RCC 7860 (cell line): ENCODE measurements at places on chromosomes 11 and 22.

- DNase-seq = no peak
These were observed 62.0 kb upstream of the YPEL1 start for GRCh38 chr22:21797444-21798221.

DNA sequence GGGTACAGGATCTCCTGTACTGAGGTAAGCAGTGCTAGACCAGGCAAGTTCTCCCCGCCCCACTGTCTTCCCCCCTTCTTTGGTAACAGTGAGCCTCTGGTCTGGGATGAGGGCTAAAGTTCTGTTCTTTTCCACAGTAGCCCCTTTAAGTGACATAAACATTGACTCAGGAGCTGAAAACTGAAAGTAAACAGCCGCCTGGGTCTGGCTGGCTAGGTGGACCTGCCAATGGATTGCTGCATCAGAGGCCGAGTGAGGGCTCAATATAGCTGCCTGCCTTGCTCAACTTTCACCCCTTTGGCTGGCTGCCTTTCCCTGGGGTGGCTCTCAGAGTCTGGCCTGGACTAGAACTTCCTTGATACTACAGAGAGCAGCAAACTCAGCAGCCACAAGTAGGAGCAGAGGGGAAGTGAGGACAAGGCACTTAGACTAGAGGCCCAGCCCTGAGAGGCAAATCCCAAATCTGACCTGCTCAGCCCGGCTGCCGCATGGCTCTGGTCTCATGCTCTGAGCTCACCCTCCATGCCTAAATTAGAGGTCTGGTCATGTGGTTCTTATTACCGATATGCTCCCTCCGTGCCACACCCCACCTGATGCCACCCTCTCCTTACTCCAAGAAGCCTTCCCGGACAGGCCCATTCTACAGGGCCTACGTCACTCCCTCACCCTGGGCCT is 9.6 kb upstream of the UCP3 start:
- no peak for DNase-seq

GRCh38 chr22:36191106-36191836 is 10.3 kb downstream of the APOL4 start:
- DNase-seq = no peak

DNA sequence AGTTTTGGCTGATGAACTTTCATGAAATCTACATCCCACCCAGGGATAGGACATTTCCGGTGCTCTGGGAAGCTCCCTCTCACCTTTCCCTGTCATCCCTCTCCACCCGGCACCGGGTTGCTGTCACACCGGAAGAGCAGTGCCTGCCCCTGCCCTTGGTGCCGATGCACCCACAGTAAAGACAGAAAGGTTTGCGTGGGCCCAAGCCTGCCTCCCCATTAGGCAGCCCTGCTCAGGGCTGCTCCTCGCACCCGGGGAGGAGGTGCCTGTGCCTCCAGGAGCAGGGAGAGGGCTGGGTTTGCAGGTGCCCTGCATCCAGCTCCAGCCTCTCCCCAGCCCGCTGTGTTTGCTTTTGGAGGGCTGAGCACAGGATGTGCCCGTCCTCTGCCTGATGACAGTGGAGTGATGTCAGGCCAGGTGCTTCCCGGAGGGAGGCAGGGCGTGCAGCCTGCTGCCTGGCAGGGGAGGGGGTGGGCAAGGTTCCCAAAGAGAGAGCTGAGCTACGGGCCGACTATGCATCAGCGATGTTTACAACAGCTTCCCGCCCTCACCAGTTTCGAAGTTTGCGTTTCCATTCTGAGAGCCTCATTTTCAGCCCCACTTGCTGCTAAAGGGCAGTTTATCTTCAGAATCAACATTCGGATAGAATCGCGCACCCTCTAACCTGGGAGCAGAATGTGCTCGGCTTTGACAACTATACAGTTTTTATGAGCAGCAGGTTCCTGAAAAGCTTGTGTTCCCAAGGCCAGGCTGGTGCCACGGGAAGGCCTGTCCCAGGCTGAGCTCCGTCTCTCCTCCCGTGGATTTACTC is 83.2 kb upstream of the CLDN5 start:
- DNase-seq = no peak

DNA sequence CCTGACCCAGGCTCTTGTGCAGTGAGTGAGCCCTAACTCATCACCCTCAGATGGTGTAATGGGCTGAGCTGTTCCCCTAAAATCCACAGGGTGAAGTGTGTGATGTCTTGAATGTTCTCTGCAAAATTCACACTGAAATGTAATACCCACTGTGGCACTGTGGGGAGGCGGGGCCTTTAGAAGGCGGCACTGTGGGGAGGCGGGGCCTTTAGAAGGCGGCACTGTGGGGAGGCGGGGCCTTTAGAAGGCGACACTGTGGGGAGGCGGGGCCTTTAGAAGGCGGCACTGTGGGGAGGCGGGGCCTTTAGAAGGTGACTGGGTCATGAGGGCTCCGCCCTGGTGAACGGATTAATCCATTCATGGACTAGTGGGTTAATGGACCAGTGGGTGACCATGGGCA is 33.0 kb downstream of the CHID1 start:
- DNase-seq = no peak

DNA sequence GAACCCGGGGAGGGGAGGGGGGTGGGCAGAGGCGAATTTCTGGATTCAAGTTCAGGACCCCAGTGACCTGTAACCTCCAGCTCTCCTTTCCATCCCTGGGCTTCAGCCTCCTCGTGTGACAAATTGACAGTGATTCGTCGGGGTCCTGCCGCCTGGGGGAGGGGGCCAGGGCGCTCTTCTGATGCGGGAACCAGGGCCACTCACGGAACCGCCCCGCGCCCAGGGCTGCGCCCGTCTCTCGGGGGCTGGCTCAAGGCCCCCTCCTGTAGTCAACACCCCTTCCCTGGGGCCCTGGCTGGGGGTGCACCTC is 92.8 kb upstream of the ANO1 start:
- DNase-seq = no peak

DNA sequence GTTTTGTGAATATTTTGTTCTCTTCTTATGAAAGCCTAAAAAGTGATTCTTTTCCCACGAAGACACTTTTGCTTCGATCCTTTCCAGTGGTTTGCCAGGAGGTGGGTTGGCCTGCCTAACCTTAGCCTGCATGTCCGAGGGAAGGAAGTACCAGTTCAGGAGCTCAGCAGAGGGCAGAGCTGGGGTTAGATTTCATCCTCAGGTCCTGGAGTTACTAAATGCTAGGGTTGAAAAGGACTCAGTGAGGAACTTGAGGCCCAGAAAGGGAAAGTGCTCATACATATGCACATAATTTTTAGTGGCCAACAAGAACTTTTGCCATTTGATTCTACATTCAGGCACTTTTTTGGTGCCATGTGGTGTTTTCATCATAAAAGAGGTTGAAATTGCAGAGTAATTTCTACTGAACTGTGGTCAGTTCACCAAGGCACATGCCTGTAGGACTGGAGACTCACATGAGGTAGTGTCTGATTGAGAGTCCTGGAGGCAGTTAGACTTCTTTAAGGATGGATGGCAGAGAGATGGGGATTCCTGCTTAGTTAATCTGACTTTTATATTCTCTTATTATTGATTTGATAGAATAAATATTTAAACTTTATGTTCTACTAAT is 36.7 kb downstream of the NCAM1 start:
- no peak for DNase-seq

DNA sequence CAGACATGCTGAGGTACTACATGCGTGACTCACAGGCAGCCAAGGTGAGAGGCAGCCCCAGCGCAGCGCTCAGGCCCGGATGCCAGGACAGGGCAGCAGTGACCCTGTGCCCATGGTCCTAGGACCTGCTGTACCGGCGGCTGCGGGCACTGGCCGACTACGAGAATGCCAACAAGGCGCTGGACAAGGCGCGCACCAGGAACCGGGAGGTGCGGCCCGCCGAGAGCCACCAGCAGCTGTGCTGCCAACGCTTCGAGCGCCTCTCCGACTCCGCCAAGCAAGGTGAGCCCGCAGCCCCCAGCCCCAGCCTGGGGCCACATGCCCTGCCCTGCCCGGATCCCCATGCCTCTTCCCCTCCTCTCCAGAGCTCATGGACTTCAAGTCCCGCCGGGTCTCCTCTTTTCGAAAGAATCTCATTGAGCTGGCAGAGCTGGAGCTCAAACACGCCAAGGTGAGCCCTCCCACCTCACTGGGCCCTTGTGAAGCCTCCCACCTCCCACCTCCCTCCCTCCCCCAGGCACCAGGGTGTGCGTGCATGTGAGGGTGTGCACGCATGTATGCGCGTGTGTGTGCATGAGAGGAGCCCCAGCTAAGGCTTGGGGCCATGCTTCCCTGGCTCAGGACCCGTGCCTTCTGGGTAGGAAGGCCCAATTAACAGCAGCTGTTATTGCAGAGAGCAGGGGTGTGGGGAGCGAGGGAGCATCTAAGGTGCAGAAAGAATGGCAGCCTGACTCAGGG is 5.3 kb downstream of the CFL1 start:
- DNase-seq = no peak

DNA sequence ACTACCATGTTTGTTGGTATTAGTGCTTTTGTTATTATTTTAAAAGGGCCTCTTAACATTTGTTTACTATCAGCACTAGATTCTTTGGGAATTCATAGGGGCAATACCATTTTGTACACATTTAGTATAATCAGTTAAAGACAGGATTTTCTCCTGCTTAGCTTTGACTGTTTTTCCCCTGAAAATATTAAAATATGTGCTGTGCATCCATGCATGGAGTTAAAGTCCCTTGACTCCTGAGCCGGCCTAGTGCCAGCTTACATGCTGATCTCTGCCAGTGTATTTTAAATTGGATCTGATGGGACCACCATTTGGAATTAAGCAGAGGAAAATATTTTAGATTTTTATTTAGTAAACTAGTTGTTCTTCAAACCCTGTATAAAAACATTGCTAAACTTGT is 161.4 kb downstream of the METTL15 start:
- DNase-seq = no peak

DNA sequence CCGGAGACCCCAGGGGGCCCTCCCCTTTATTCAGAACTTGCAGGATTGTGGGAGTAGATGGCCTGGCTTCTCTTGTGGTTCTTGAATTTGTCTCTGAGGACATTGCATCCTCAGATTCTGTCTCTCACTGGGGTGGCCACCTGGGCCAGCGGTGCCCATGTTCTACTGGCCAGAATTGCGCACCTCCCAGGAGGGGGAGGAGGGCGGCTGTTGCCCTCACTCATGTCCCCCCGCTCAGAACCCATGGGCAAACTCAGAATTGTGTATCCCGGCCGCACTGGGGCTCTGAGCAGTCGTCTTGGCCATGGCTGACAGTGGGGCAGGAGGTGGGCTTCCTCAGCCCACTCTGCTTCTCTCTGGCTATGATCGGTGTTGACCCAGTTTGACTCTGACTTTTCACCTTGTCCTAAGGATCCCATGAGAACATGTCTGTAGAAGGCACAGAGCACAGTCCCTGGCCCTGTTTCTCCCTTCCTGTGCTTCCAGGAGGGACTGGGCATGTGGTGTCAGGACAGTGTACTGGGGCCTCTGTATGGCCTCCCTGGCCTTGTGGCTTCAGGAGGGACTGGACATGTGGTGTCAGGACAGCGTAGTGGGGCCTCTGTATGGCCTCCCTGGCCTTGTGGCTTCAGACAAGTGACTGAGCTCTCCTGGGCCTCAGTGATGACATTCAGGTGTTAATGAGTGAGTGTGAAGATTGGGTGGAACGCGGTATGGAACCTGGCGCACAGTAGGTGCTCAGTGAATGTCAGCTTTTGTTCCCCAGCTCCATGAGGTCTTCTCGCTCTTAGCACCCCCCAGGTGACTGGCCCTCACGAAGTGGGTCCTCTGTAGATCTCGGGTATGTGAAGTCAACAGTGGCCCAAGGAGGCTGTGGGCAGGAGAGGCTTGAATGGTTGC is 99.3 kb downstream of the TBC1D22A start:
- no peak for DNase-seq

- DNase-seq = no peak
These were observed 6.2 kb downstream of the LARGE2 start for GRCh38 chr11:45928535-45929215.

DNA sequence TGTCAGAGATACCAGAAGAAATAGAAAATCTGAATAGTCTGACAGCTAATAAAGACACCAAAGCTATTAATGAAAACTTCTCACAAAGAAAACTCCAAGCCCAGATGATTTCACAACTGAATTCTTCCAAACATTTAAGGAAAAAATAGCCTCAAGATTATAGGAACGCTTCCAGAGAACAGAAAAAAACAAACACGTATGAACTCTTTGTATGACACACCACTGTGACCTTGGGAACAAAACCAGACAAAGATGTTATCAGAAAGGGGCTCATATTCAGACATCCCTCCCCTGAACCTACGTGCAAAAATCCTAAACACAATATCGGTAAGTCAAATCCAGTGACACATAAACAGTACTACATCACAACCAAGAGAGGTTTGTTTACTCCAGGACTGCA is 23.5 kb downstream of the CERK start:
- no peak for DNase-seq

DNA sequence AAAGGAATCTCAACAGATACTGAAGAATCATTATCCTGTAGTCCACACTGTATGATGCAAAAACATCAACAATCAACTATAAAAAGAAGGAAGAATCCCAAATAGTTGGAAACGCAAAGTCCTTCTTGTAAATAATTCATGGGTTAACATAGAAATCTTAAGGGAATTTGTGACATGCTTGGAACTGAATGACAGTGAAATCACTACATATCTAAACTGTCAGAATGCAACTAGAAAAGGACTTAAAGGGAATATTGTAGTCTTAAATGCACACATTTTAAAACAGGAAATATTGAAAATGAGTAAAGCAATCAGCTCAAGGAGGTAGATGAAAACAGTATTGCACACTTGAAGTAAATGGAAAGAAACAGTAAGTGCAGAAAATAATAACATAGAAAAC is 147.6 kb upstream of the MPPED2 start:
- no peak for DNase-seq
